CD4-positive, alpha-beta T cell treated with Interferon alpha-2 for 1 hour (primary cell): ENCODE measurements at places on chromosomes 1 and 21.

DNA sequence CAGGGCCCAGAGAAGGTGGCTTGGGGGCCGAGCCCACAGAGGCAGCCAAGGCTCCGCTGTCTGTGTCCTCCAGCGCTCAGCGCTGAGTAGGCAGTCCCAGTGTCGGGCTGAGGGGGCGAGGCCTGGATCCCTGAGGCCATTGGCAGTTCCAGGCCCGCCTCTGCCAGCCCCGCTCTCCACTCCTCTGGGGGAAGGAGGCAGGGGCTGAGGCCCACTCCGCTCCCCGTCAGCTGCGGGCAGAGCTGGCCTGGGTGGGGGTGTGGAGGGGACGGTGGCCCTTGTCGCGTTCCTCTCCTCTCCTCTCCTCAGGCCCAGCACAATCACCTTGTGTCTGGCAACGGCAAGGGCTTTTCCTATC, 132.8 kb downstream of the CASZ1 start:
- DNase-seq: no peak

GRCh38 chr1:181386340-181386739, 97.0 kb upstream of the CACNA1E start:
- no peak for DNase-seq

GRCh38 chr1:231181271-231181670, 19.4 kb downstream of the TRIM67 start:
- no peak for DNase-seq

DNA sequence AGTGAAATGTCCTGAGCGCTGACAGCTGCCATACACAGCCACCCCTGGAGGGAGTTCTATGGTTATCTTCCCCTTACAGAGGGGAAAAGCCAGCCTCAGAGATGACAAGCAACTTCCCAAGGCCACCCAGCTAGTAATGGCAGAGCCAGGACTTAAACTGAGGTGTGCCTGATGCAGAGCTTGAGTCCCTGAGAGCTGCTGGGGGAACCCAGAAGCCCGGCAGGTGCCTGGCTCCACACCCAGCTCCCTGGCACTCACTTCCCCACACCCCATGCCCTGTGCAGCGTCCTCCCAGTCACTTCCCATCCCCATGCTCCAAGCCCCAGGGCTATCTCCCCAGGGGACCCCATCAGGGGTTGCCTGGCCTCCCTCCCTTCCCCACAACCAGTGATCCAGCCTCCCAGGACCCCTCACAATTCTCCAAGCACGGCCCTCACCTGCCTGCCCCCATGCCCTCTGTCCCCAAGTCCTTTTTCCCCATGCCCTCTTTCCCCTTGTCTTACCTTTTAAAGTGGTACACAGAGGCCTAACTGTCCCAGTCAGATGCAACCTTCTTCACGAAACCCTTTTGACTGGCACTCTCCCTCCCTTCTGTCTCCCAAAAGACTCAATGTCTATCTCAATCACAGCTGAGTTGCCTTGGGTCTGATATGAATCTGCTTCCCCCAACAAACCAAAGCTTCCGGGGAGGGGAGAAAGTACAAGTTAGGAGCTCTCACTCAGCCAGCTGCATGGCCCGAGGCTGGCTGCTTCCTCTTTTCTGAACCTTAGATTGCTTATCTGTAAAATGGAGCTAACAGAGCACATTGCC, 39.8 kb upstream of the LRP8 start:
- DNase-seq: peak; percentile 47

GRCh38 chr1:245685111-245685810, 530.5 kb downstream of the KIF26B start:
- no peak for DNase-seq

- peak; percentile 1 for DNase-seq
Measured at GRCh38 chr1:165444897-165445370, at the start of gene RXRG. TSS of gene RXRG (minus strand) at chr1:165445126. CDS start at chr1:165444893, 233 bp downstream.

DNA sequence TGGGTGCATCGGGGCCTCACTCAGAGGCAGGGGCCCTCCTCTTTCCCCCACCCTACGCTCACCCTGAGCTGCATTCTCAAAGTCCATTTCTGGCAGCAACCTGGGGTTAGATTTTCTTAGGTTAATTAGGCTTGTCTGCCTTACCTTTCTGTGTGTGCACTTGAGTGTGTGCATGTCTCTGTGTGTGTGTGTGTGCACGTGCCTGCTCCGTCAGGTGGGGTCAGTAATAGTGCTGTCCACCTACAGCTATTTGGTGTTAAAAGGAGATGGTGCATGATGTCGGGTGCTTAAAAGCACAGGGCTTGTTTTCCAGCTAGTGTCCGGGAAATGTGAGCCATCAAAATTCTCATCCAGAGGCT, 257.9 kb downstream of the CAMTA1 start:
- DNase-seq: no peak

DNA sequence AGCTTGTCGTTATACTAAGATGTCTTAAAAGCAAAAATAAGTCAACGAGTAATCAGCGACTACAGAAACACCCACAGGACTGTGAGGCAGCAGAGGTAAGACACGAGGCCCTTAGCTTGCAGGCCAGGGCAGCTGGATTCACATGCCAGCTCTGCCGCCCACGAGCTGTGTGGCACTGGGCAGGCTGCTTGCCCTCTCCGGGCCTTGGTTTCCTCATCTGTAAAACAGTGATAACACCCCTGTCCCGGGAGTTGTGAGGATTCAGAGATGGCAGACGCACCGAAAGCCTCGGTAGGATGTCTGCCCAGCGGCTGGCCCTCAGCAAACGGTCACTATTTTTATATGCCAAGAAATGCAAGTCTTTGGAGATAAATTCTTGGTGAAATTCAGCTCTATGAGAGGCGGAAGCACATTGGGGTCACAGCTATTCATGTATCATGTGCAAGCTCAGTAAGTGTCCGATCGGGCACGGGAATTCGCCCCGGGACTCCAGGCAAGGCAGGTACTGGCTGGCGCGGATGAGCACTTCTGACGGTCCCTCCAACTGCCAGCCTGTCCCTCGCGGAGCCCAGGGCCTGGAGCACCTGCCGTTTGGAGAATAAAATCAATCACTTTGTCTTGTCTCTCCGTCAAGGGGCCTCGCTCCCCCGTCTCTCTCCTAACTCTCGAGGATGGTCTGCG, 1.1 kb downstream of the C2CD2 start:
- DNase-seq: no peak
